ENCODE measurements at places on chromosomes 4 and X.

DNA sequence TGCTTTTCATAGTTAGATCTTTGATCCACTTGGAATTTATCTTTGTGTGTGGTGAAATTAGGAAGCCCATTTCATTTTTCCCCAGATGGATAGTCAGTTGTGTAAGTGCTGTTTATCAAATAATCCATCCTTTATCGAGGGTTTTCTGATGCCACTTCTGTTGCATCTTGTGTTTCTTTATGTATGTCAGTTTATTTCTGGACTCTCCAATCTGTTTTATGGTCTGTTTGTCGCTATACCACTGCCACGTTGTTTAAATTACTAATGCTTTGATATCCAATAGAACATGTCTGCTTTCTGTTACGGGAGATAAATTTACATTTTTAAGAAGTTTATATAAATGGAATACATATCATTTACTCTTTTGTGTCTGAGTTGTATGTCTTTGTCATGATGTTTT lies 21.0 kb downstream of the CD38 start:
- no peak for DNase-seq

DNA sequence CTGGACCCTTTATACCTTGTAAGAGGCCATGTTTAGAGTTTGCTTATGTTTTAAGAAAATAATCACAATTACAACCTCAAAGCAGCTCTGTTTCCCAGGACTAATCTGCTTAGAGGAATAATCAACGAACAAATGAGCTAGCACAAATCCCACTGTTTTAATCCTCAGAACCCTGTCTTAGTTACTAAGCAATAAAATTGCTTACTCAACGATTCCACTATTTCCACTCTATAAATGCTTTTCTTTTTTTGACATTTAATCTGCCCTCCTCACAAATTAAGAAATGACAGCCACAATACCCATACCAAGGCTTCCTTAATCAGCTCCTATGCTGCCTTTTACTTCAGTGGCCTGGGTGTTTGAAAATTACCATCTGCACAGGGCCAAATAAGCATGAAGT lies 48.8 kb downstream of the FAM120C start:
- no peak for DNase-seq

DNA sequence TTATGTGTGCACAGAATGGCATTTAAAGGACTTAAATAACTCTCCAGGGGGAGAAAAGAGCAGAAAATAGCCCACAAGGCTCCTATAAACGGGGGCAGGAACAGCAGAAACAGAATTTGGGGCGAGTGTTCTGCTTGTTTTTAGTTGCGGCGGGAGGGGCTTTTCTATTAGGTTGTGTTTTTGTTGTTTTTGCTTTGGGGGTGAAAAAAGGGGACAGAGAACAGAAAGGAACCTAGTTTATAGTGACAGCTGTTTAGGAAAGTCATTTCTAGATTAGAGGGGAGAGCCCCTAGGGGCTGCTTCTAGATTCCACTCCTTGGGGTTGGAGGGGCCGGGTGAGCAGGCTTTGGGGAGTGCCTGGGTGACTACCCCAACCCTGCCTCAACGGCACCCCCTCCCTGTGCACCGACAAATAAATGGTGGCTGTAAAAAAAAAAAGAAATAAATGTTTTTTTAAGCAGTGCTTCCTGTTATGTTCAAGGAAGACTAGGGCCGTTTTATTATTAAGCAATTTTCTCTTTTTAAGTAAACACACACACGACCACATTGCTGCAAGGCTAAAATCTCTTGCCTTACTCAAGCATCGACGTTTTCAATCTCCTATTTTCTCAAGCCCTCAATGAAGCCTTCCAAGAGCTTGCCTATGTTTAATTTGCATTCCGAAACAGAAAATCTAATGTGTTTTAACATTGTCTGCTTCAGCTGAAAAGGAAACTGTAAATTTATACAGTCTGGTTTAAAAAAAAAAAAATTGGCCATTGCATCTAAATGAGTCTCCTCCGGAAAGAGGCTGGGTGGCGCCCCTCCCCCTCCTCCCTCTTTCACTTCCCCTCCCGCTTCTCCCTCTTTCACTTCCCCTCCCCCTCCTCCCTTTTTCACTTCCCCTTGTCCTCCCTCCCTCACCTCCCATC lies 123.3 kb upstream of the TBL1X start:
- peak; percentile 31 for DNase-seq

- no peak for DNase-seq
Measured at GRCh38 chrX:3159995-3160720, 118.9 kb downstream of the ARSF start.

DNA sequence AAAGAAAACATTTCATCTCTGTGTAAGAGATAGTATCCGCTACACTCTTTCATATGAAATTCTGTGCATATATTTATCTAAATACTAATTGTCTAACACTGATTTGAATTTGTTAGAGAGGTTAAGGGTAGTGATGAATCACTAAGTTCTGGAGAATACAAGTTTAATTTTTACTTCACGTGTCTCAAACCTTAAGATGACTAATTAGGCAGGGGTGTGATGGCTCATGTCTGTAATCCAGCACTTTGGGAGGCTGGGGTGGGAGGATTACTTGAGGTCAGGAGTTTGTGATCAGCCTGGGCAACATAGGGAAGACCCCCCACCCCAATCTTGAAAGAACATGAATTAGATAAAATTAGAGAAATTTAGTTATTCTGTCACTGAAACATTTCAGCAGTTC lies 2241.9 kb downstream of the PCDH7 start:
- no peak for DNase-seq

DNA sequence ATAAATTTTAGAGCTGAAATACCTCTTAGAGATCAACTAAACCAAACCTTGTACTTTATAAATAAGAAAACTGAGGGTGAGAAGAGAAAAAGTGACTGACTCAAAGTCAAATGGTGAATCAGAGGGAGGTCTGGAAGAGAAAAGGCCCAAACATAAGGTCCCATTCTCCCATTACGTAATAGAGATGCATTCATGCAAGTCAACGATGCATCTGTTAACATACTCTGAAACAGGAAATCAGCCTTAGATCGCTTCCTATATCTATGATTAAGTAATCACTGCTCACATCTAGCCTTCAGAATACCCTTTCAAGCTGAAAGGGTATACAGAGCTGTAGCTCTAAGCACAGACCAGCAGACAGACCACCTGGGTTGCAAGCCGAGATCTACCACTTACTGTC lies 6.5 kb downstream of the RNF150 start:
- DNase-seq: no peak

DNA sequence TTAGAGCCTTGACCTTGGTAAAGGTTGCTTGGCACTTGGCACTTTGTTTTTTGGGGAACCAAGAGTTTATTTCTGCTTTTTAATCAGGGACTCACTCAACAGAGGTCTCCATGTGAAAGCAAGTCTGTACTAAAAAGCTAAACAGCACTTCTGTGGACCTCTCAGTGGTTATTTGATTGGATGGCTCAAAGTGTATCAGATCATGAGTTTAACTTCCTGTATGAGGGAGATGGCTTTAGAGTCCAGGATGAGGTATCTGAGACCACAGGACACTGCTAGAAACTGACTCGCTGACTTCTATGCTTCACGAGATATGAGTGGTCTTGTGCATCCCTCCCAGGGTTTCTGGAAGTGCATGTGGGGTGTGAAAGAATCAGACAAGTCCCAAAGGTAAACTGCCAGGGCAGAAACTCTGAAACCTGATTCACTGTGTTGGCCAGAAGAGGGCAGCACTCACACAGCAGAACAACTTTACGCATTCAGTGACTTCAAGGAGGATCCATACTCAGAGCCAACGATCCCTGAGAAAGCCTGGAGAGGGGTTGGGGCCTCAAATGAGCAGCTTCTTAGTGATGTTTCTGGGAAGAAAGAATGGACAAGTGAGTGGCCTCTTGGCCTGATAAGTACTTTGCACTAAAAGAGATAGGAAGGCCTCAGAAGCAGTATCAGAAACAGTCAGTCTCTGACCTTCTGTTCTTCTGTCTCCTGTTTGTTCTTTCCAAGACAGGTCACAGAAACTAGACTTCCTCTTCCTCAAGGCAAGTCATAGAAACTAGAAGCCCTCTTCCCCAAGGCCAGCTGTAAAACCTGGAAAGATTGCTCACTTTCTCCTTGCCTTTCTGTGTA lies 220.3 kb upstream of the CXCL13 start:
- DNase-seq: peak; percentile 30

DNA sequence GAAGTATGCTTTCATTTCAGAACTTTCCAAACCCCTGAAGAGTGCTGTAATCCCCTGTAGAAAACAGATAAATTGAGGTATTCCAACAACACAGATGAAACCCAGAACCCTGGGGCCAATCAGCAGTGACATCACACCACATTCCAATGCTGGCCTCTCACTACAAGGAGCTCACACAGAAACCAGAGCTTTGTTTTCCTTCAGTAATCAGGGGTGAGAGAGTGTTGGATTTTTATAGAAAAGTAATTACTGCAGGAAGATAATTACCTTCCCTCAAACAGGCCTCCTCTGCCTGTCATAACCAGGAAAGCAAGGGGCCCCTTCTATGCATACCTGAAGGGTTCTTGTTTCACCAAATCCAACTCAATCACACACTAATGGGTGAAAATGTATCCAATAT lies 246.2 kb downstream of the SCFD2 start:
- no peak for DNase-seq

GRCh38 chrX:64976673-64977040 lies 407 bp upstream of the ZC4H2 start:
- no peak for DNase-seq

GRCh38 chr4:15149234-15149838 lies 147.1 kb downstream of the CPEB2 start:
- no peak for DNase-seq

GRCh38 chr4:113344100-113344499 lies 294.6 kb downstream of the ANK2 start:
- no peak for DNase-seq

Data from stimulated activated CD4-positive, alpha-beta T cell treated with anti-CD3 and anti-CD28 coated beads, Interleukin-1b, Interleukin-23, amount 100 ng/mL, for 1 hour (primary cell).